ENCODE measurements at places on chromosomes 2 and 18.

GRCh38 chr2:176553685-176554100 lies 284.5 kb downstream of the MTX2 start:
- no peak for DNase-seq

- no peak for DNase-seq
These were observed 3.2 kb downstream of the BOD1L2 start for GRCh38 chr18:57150081-57150480.

DNA sequence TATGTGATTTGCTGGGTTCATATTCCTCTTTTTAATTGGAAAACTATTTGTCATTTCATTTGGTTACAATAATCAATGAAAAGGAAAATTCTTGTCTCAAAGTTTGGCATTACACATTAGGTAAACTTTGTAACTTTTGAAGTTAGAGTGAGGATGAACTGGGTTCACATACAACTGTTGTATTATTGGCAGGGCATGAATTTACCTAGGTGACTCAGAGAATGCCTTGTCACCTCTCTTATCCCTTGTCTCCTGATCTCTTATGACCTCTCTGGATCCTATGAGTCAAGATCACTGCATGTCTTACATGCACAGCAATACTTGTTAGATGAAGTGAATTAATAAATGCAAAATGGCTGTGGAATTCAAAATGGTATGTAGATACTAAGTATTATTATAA lies 563.4 kb upstream of the GCFC2 start:
- DNase-seq = no peak

DNA sequence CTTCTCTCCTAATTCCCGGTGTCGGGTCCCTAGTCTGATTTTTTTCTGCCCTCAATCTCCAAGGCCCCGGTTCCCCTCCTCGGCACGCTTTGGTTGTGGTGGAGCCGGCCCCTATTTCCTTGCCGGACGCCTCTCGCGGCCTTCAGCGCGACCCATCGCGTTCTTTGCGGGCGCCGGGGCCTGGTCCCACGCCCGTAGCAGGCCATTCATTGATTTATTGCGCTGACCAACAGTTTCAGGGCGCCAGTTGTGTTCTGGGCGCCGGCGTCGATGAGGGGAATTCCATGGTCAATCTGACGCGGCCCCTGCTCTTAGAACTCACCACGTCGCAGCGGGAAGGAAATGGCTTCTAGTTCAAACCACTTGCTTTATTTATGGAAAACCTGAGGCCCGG lies 396 bp downstream of the CNOT9 start:
- peak; percentile 27 for DNase-seq

DNA sequence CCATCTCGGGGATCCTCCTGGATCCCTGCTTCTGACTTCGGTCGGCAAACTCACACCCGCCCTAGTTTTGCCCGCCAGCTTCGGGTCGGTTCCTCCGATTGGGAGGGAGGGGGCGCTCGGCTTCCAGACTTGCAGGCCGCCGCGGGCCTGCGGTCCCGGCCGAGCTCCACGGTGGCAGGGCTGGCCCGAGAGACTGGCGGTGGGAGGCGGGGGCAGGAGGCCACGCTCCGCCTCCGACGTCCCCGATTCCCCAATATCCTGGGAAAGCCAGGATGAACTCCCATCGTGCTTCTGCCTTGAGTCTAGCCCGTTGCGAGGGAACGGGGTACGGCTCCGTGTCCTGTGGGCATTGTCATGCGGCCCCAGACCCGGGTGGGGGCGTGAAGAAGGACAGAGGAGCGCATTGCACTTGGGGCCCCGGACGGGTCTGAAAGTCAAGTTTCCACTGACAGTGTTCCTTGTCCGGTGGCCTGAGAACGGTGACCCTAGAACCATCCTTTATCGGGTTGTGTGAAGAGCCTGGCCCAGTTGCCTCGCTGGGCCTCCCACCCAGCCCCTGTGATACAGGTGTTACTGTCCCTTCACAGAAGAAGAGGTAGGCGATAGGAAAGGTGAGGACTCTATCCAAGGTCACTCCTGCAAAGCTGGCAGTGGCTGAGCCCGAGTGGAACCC lies 2.4 kb upstream of the INHBB start:
- peak; percentile 21 for DNase-seq

- no peak for DNase-seq
These were observed 34.0 kb downstream of the LRRTM4 start for GRCh38 chr2:77488141-77488540.

DNA sequence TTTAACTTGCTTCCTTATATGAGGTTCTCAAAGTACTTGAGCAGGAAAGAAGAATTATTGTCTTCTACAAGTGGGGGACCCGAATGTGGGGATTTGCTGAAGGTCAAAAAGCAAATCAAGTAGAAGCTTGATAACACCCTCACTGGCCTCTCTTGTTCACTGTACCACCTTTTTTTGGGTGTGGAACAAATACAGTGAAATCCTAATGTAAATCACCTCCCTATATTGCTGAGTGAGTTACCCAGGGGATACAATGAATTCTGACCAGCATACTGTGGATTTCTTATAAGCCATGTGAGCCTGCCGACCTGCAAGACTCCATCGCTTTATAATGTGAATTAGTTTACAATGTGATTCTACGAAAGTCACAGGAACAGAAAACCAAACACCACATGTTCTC lies 66.5 kb downstream of the DOCK10 start:
- no peak for DNase-seq

DNA sequence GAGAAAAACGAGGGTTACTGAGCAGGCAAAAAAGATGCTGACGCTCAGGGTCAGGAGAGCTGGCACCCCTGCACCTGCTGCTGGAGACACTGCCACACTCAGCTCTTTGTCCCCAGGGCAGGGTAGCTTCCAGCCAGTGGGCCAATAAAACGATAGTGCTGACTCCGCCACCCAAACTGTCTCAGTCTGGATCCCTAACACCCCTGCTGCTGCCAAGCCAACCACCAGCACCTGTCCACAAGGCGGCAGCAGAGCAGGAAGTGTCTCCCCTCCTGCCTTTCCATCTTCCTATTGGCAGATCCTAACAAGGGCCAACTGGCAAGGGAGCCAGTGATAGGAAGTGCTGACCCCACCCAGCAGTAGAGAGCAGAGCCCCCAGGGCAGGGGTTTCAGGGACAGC lies 531.5 kb upstream of the SALL3 start:
- DNase-seq = no peak

- no peak for DNase-seq
These were observed 684.8 kb downstream of the RNF144A start for GRCh38 chr2:7601990-7602389.

- DNase-seq = no peak
These were observed 104.0 kb downstream of the PRPF40A start for GRCh38 chr2:152613235-152613634.

DNA sequence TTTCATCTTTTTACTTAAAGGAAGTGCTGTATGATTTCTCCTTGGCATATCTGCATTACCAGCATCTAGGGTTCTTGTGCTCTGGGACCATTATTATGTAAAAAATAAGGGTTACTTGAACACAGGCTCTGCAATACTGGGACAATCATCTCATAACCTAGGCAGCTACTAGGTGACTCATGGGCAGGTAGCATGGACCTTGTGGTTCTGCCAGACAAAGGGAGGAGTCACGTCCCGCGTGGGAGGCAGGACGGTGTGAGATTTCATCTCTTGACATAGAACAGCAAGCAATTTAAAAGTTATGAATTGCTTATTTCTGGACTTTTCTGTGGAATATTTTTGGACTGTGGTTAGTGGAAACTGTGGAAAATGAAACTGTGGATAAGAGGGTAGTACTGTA lies 34.1 kb downstream of the ASAP2 start:
- DNase-seq = no peak

- no peak for DNase-seq
These were observed 160.7 kb downstream of the IKZF2 start for GRCh38 chr2:212990697-212991096.

DNA sequence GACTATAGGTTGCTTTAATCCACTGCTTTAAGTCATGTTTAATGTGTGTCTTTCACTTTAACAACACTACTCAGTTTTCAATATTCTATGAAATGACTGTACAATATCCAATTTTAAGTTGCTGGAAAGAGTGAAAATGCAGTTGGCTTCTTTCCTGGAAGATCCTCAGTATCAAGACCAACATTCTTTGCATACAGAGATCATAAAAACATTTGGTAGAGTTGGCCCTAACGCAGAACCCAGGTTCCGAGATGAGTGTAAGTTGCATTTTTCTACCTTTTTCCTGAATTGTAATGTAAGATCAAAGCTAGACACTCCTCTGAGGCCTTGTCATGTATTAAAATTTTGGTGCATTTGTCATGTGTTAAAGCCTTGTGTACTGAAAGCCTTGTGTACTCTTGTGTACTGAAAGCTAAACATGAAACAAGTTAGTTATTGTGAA lies 42.9 kb upstream of the TNFRSF11A start:
- DNase-seq = no peak

DNA sequence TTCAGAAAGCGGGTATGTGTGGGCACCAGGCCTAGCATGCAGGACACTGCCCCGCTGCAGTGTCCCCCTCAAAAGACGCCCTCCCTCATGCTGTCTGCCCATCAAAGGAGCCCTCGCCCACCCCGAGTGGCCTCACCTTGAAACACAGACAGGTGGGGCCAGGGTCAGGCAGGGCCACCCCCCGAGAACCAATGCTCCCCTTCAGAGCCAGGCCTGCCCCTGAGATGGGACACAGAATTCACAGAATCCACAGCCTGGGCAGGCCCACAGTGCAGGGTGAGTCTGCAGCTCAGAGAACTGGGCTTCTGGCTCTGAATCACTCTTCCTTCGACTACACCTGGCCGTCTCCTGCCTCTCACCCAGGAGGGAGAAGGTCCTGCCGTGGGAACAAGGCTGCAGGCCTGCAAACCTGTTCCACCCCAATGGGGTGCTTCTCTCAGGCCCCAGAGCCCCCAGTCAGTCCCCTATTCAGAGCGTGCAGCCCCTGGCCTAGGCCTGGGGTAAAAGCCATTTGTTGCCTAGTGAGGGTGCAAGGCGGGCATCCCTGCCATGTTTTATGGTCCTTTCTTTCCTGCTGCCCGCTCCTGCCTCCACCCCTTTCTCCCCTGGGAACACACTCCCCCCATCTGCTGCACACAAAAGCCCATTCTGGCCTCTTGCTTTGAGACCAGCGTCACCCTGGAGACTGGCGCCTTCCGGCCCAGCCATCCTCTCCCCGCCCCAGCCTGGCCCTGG lies 11.3 kb upstream of the ARHGEF4 start:
- no peak for DNase-seq

DNA sequence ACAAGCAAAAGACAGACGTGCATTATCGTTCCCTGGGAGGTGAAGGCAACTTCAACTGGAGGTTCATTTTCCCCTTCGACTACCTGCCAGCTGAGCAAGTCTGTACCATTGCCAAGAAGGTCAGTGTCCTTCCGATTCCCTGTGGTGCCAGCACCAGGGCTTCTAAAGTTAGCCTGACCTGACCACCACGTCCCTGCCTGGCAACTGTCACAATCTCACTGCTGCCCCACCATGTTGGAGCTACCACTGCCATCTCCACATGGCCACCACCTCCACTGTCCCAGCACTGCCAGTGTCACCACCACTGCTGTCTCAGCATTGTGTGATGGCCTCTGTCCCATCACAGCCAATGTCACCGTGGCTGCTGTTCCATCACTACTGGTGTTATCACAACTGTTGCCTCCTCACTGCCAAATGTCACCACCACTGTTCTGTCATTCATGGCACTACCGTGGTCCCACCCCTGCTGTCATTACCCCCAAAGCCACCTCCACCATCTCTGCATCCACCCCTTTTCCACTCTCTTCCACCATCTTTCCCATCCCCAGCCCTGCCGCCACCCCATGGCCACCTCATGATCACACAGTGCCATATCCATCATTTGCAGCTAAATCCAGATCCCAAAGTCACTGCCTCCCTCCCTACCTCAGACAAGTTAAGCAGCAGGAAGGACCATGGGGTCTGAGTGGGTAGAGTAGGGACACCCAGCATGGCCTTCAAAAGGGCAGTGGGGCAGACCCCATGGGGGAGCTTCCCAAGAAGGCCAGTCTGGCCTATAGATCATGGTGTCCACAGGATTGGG lies 216.5 kb downstream of the DYSF start:
- DNase-seq = no peak

DNA sequence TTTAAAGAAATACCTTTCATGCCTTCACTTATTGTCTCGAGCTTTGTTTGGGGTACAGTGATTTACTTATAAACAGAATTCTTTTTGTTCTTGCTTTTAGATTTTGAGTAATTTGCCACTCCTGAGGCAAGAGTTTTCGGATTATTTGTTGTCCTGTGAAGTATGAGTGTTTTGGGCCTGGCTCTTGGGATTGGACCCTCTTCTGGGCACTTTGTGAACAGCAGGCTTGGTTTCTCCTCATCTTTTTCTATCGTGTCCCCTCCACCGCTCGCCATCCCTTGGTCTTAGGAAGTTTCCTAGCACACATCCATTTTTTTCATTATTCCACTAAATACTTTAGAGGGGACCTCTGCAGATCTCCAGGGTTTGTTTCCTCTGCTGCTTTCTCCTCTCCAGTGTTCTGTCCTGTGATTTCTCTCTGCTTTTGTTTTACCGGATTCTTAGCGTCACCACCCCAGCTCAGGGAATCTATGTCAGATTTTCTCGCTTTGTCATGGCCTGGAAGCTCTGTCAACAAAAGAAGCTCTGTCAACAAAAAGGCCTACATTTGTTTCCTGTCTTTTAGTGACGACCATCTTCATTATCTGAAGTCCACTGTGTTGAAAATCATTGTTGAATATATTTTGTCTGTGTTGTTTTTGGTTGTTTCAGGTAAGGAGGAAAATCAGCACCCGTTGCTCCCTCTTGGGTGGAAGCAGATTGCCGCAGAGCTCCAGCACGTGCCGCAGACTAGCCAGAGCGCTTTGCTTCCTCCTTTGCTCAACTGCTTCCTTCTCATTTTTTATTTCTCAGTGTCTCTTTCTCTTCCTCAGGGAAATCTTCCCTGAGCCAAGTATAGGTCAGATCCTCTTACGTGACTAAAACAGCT lies 27.8 kb downstream of the ANKRD62 start:
- no peak for DNase-seq

GRCh38 chr2:112629224-112629623 lies 16.5 kb upstream of the SLC20A1 start:
- no peak for DNase-seq

- DNase-seq = no peak
These were observed 12.5 kb upstream of the DAPL1 start for GRCh38 chr2:158782616-158783015.

DNA sequence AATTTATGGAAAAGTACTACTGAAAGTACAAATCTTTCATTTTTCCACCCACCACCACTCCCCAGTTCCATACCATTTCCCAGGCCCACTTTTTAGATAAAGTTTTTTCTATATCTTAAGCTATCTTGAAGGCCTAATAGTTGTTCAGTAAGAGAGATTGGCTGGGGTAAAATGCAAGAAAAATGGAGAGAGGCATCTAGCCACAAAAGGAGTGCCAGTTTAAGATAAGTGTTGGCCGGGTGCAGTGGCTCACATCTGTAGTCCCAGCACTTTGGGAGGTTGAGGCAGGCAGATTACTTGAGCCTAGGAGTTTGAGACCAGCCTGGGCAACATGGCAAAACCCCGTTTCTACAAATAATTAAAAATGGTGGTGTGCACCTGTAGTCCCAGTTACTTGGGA lies 28.6 kb downstream of the NBEAL1 start:
- no peak for DNase-seq

- DNase-seq = no peak
These were observed 126.1 kb downstream of the FAM161A start for GRCh38 chr2:61727746-61728145.

Data from activated effector memory CD4-positive, alpha-beta T cell treated with Interleukin-2 at 50 U/mL for 16 hours (primary cell).